ENCODE measurements at places on chromosomes 2 and 18. TPM values are rescaled to one million over a fixed set of nuclear protein-coding genes. Genes with fewer than 3 reads are reported as not detected.

- DNase-seq: no peak
Observed at GRCh38 chr2:241234066-241234790, 45.8 kb downstream of the ANO7 start.

SCYGR7 gene
- total RNA-seq: not detected

GRCh38 chr2:170878066-170878465 lies 51.0 kb upstream of the GORASP2 start:
- DNase-seq: no peak

CLASP1 gene
- total RNA-seq: 60.3 TPM

ASXL3 gene
- not detected for total RNA-seq

GRCh38 chr18:12328179-12328823 lies 20.3 kb downstream of the TUBB6 start:
- no peak for DNase-seq

DNA sequence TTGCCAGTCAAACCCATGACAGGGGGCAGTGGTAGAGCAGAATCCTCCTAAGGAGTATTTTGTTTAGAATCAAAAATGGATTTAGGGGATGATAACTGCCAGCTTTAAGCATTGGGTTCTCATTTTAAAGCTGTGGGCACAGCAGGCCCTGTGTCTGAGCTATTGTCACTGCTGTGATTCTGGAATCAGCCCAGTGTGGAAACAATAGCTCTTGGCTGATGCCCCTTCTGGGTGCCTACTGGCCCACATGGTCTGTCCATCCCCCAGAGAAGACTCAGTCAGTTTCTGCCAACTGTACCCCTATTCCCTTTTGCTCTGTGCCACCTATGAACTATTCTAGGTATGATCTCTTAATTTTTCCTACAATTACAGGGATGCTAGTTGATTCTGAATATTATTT lies 91.7 kb upstream of the LRRTM1 start:
- DNase-seq: no peak

DNA sequence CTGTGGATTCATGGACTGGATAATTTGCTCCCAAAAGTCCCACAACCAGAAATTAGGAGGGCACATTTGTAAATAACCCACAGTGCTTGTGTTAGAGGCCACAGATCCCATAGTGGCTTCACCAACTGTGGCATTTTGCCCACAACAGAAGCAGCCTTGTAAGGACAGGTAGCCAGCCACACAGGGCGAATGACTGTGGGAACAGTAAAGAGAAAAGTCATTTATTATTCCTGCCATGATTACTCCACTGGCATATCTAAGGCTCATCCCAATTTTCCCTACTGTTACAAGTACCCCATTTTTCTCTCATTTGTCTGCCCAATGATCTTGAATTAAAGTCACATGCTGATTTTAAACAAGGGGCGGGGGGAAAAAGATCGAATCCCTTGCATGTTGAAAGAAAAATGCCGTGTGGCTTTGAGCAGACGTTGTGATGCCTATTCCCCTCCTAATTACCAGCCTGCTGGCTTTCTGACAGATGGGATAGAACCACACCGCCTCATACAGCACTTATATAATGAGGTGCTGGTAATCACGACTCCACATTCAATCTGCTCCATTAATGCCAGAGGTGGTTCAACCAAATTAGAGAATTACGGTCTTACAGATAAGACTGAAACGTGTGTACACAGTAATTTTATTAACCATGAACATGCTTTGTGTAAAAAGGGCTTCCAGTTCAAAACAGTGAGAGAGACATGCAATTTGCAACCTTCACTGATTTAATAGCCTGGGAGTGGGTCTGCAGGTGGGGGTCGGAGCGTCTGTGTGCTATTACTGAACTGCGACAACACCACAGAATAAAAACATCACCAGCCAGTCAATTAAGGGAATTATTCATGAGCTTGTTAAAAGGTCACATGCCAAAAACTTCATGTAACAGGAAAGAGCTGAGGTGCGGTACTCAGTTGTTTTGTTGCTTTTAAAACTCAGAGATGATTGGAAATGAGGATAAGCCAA lies 196.0 kb downstream of the TMEM163 start:
- no peak for DNase-seq

TEKT4 gene
- not detected for total RNA-seq

DNA sequence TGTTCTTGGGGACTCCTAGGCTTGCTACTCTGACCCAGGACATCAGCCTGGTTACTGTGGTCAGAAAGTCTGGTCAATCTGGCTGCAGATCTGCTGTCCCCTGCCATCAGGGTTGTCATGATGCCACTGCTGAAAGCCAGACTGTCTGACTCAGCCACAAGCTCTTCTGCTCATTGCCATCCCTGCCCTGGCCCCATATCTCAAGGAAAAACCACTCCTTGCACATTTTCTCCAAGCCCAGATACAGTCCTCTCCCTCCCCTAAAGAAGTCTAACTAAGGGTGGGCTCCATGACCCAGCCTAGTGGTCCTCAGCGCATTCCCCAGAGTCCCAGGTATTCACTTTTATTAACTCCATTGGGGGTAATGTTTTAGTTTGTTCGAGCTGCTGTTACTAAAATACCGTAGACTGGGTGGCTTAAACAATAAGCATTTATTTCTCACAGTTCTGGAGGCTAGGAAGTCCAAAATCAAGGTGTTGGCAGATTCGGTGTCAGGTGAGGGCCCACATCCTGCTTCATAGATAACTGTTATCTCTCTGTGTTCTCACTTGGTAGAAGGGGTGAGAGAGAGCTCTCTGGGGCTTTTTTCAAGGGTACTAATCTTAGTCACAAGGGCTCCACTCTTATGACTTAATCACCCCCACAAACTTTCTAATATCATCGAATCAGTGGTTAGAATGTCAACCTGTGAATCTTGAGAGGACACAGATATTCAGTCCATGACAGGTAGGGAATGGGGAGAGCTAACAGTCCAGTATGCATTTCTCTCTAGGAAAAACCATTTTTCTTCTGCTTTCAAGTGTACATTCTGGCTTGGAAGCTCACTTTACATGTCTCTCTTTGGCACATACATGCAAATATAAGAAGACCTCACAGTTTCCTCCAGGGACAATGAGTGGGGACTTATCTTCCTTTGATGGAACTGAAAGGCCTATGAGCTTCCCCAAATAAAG lies 94.8 kb upstream of the CXCR4 start:
- DNase-seq: peak; percentile 68

GRCh38 chr2:17793803-17794354 lies 22.4 kb upstream of the MSGN1 start:
- DNase-seq: no peak

DNA sequence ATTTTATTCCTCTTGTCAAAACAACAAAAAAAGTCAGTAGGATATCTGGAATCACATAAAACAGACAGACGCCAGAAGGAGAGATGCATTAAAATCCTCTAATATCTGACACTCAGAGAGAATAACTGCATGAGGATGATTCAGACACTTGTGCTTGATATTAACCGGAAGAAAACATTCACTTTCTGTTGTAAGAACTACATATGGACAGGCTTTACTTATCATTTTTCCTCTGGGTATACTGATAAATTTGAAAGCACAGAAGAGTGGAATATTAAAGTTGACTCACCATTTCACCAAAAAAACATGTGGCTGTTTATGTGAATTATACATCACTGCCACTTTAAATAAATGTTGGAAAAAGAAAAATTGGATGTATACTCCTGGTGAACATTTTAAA lies 589.1 kb upstream of the CDH2 start:
- no peak for DNase-seq

ILKAP gene
- 43.3 TPM for total RNA-seq

- DNase-seq: no peak
Observed at GRCh38 chr2:99256677-99257076, 1.2 kb upstream of the LYG2 start.

- no peak for DNase-seq
Observed at GRCh38 chr2:189116979-189117378, 62.6 kb downstream of the COL5A2 start.

DNA sequence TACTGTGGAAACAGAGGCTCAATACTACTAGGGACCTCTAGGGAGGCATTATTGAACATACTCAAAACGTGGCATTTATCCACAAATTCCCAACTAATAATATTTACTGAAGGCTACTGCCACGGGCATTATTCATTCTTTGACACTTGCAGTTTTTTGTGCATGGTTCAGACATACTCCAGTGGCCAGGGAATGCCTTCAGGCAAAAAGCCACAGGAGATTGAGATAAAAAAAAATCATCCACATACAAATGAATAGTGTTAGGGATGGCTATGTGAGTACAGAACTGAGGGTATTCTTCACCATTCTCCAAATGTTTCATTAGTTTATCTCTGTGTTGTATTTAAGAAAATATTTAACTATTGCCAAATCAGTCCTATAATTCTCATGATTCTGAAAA lies 974.9 kb upstream of the PIK3C3 start:
- DNase-seq: no peak

DNA sequence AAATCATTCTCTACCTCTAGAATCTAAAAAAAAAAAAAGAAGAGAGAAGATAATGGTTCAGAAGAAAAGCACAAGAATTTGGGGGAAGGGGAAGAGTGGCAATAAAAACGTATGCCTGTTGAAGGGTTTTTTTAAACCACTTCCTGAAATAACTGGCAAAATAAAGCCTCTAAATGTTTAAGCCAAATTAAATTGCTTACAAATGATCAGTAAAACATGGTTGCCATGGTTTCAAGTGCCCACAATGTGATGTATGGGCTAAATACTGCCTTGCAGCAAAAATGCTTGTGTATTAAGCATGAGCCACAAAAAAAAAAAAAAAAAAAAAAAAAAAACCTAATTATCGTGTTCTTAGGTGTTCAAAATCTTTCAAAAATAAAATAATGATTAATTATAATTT lies 60.8 kb downstream of the RBM43 start:
- DNase-seq: no peak

DNA sequence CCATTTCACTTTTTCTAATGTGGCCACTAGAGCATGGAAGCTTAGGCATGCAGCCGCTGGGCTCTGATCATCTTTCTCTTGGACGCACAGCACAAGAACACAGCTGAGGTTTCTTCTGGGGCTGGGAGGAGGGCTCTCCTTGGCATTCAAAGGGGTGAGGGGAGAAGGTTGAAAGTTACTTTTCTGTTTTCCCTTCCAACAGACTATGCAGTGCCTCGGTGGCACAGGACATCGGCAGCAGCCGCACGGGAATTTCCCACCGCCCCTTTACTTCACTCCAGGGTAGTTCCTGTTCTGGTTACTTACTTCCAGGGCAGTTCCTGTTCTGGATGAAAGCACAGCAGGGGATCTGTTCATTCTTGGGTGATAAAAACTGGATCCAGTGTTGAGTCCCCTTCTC lies 18.9 kb upstream of the MAL start:
- DNase-seq: no peak

DNA sequence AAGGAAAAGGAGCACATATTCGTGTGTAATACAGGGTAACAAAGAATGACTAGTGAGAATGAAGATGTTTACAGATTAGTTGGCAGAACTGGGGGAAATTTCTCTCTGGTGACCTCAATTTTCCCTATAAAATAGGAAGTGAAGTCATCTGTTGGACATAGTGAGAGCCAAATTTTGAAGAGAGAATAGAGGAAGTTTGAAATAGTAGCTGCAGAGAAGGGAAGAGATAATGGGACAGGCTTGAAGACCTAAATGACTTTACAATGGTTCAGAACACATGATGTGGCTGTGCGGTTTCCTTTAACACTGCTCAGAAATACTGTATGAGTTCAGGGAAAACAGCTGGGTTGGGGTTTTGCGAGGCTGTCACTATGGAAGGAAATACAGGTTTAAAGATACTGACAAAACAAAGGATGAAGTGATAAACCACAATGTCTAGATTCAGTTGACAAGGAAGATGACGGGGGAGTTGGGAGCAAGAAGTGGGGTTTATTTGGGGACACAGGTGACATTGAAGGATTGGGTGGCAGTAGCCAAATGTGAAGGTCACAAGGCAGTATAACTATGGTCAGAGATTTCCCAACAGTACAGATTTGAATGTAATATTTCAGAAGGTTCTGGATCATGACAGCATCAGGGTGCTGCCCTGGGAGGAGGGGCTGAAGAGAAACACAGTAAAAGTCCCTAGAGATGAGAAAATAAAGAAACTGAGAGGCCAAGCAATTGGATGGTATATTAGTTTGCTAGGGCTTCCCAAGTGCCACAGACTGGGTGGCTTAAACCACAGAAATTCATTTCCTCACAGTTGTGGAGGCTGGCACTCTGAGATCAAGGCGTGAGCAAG lies 82.6 kb upstream of the TANK start:
- peak; percentile 92 for DNase-seq

- no peak for DNase-seq
Observed at GRCh38 chr2:3399829-3400228, 20.3 kb downstream of the TRAPPC12 start.

DNA sequence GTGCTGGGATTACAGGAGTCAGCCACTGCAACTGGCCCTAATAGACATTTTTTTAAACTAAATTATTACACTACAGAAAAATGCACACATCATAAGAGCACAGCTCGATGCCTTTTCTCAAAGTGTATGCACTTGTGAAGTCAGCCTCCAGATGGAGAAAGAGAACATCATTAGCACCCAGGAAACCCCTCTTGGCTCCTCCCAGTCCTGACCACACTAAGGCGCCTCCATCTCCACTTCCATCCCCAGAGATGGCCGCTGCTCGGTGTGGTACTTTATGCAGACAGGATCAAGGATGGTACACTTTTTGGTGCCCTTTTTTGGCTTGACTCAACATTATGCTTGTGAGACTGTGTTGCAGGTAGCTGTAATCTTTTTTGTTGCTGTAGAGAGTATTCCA lies 34.8 kb downstream of the RRM2 start:
- no peak for DNase-seq

GRCh38 chr18:7844418-7844817 lies 277.3 kb downstream of the PTPRM start:
- no peak for DNase-seq

GRCh38 chr2:126699018-126699417 lies 43.1 kb downstream of the GYPC start:
- DNase-seq: no peak

DNA sequence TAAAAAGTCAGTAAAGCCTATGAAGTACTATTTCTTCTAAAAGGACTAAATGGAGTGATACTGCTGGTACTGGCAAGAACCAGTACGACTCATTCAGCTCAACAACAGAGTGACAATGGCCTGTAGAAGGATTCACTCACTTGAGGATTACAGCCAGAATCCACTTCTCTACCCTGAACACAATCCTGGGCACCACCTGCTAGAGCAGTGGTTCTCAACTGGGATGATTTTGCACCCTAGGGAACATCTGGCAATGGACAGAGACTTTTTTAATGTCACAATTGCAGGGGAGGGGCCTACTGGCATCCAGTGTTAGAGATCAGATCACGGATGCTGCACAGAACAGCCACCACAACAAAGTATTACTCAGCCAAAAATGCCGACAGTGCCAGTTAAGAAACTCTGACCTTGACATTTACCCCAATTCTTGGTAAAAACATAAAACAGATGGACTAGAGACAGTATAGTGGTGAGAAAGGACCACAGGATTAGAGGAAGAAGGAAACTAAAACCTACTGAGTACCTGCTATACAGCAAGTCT lies 5.0 kb downstream of the SPIRE1 start:
- DNase-seq: peak; percentile 52

RIT2 gene
- total RNA-seq: not detected

GRCh38 chr2:159773426-159773825 lies 24.6 kb downstream of the CD302 start:
- no peak for DNase-seq

All from activated CD8-positive, alpha-beta T cell treated with anti-CD3 and anti-CD28 coated beads for 36 hours (primary cell).